ENCODE measurements at places on chromosomes 3 and 15.

DNA sequence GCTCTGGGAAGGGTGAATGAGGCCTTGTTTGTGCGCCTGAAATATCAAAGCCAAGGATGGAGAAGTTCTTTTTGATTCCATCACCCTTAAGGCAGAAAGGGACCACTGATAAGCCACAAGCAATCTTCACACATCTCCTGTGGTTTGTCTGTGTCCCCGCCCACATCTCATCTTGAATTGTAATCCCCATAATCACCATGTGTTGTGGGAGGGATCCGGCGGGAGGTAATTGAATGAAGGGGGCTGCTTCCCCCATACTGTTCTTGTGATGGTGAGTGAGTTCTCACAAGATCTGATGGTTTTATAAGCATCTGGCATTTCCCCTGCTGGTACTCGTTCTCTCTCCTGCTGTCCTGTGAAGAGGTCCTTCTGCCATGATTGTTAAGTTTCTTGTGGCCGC, 329.6 kb upstream of the RGMA start:
- DNase-seq, result no peak

- no peak for DNase-seq
Measured at GRCh38 chr15:80811781-80812315, 32.7 kb downstream of the CEMIP start.

GRCh38 chr3:52237657-52238172, 1.2 kb downstream of the TWF2 start:
- DNase-seq, result no peak

DNA sequence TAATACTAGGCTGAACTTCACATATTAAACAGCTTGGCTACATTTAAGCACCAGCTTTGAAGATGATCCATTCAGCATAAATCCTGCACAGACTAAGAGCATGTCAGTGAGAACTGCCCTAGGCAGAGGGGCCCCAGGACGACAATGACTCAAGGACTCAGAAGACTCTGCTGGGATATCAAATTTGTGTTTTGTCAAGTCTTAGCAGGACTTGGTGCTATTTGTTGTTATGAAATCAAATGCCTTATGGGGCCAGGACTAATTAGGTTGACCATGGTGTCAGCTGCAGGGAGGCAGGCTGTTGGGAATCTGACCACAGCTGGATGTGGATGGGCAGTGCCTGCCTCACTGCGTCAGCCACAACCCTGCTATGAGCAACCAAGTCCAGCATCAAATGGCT, 91.8 kb downstream of the RYR3 start:
- no peak for DNase-seq

- DNase-seq, result no peak
Measured at GRCh38 chr3:126064627-126065258, 19.2 kb downstream of the SLC41A3 start.

DNA sequence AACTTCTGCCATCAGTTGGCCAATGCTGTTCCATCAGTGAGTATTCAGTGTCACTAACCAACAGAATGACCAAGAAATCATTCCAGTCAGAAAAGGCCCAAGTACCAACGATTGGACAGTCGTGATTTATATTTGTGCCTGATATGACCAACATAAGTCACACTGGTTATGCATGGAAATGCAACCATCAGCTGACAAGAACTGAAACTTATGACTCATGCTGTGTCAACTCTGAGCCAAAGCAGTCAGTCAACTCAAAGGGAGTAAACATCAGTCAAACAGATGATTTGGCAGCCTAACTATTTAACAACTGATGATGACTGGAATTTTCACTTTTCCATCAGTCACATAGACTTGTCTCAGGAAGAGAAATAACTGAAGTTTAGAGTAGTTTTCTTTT, 142.4 kb downstream of the ANXA2 start:
- no peak for DNase-seq

DNA sequence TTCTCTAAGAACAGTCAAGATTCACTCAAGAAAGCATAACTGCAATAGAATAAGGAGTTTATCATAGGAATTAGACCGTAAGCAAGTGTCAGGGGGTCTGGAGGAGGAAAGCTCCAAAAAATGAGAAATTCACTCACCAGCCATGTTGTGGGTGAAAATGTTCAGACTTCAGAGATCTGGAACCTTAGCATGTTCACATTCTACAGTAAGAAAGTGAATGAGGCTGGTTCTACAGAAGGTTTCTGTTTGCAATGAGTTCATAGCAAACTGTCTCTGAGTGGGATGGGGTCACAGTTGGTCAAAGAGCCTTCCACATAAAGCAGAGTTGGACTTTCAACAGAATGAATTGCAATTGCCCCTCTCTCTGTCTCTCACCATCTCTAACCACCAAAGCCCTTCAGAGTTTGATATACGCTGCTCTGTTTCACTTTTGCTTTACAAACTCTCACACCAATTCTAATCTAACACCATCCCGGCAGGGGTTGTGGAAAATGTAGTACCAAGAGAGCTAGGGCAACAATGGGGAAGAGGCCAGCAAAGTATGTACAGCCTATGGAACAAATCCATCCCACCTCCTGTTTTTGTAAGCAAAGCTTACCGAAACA, 581.8 kb upstream of the UBE2E2 start:
- DNase-seq, result no peak

DNA sequence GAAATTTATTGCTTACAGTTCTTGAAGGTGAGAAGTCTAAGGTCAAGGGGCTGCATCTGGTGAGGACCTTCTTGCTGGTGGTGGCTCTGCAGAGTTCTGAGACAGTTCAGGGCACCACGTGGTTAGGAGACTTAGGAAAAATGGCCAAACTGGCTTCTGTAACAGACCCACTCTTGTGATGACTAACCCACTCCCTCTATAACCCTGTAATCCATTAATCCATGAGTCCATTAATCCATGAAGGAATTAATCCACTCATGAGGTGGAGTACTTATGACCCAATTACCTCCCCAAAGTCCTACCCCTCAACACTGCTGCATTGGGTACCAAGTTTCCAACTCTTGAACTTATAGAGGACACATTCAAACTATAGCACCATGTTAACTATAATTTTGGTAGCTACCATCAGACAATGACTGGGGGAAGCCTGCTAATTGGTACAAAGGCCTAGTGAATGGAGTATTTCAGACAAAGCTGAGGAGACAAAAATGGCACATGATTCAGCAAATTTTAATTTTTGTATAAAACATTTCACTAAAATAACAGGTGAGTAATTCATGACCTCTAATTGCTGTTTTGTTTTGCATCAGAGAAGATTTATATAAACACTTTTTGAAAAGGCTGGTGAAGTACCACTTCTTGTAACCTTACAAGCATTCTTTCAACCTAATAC, 374.1 kb upstream of the TBL1XR1 start:
- no peak for DNase-seq

- no peak for DNase-seq
Measured at GRCh38 chr3:127794402-127794801, 27.9 kb downstream of the MGLL start.

- DNase-seq, result no peak
Measured at GRCh38 chr3:152626226-152626625, 208.7 kb upstream of the P2RY1 start.

DNA sequence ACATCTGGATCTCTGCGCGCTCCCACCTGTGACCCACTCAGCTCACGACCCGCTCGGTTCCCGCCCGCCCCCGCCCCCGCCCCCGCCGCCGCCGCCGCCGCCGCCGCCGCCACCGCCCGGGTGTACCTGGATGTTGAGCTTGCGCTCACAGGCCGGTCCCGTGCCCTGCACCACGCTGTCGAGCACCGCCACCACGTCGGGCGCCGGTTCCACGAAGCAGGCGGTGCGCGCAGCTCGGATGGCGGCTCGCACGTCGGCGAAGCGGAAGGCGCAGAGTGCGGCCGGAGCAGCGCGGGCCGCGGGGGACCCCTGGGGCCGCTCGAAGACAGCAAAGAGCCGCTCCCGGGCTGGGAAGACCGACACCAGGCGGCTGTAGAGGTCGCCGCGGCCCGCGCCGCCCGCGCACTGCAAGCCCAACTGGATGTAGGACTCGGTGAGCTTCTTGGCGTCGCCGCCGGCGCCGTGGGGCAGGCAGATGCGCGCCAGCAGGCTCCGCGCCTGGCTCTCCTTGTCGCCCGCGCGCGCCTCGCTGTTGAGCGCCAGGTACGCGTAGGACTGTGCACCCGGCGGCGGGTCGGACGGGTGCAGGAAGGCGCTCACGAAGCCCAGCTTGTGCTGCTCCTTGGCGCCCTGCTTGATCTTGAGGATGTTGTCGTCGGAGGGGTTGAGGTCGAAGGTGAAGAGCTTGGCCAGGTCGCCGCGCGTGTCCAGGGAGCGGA, 1.1 kb downstream of the PLXND1 start:
- DNase-seq, result peak; percentile 51

- DNase-seq, result no peak
Measured at GRCh38 chr3:65914032-65914739, 124.5 kb downstream of the MAGI1 start.

- DNase-seq, result no peak
Measured at GRCh38 chr3:134419214-134419959, 45.1 kb upstream of the AMOTL2 start.

- DNase-seq, result no peak
Measured at GRCh38 chr15:62059816-62060112, 483 bp downstream of the VPS13C start.

GRCh38 chr15:87033056-87033455, 953.4 kb downstream of the AGBL1 start:
- DNase-seq, result peak; percentile 30

- no peak for DNase-seq
Measured at GRCh38 chr3:116118475-116119169, 326.7 kb downstream of the LSAMP start.

DNA sequence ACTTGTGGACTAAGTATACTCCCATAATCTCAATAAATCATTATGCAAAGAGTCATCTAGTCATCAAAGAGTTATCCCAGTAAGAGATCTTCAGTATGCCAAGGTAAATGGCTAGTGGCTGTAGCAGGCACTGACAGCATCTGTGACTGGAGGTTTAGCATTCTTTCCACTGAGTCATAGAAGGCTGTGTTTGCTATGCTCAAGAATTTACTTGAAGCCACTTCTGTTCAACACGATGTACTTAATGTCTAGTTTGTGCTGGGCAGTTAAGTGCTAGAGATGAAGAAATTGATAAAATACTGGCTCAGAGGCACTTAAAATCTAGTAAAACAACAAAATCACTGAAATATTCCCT, 13.0 kb downstream of the ZBED2 start:
- DNase-seq, result peak; percentile 69

DNA sequence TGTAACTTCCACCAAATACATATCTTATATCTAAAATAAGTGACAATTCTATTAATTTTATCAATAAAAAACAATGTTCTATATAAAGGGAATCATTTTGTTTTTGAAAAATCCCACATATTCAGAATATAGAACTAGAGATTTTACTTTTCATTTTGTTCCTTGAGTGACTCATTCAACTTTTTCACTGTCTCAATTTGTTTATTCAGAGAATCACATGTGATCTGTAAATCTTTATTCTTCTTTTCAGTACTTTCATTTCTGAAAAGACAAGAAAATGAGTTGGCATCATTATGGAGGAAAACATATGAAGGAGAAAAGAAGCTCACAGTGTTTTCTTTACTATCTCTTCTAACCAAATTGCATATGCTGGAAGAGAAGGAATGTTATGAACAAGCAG, 35.0 kb downstream of the CIP2A start:
- no peak for DNase-seq

DNA sequence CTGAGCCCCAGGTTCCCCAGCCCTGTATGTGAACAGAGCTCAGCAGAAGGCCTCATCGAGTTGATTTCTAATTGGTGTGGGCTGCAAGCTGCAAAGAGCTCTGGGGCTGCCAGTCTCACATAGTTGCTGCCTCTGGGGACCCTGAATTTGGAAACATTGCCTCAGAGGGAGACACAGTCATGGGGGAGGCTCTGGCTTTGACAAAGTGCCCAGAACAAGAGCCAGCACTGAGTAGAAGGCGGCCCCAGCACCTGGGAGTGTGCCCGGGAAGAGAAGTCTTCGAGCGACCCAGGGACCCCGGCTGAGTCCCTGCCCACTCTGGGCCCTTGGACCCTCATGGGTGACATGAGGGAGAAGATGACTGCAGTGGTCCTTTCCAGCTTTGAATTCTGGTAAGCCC, 7.3 kb downstream of the NTRK3 start:
- DNase-seq, result no peak

GRCh38 chr15:75815811-75816719, 27.2 kb upstream of the UBE2Q2 start:
- DNase-seq, result no peak

DNA sequence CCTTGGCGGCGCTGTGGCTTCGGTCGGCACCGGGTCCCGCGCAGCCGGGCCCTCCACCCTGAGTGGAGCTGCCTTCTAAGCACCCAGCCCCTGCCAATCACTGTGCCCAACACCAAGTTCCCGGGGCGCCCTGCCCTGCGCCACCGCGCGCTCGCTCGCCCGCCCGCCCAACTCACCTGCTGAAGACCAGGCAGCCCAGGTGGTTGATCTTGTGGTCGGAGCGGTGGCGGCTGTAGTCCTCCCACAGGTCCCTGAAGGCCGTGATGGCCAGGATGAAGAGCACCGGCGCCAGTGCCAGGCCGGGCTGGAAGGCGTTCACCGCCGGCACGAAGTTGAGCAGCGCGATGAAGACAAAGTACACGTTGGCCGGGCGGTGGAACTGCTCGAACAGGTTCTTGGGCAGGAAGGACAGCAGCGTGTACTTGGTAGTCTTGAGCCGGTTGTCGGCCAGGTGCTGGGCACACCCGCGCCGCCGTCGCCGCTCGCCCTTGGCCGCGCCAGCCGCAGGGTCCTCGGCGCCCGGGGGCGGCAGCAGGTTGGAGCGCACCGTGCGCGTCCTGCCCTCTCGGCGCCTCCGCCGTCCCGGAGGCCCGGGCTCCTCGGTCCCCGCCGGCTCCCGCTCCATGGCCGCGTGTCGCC, 536 bp downstream of the ATP10A start:
- peak; percentile 60 for DNase-seq

GRCh38 chr15:71889385-71889784, 79.0 kb downstream of the NR2E3 start:
- no peak for DNase-seq

- DNase-seq, result no peak
Measured at GRCh38 chr3:14698601-14699244, 23.8 kb downstream of the C3orf20 start.

DNA sequence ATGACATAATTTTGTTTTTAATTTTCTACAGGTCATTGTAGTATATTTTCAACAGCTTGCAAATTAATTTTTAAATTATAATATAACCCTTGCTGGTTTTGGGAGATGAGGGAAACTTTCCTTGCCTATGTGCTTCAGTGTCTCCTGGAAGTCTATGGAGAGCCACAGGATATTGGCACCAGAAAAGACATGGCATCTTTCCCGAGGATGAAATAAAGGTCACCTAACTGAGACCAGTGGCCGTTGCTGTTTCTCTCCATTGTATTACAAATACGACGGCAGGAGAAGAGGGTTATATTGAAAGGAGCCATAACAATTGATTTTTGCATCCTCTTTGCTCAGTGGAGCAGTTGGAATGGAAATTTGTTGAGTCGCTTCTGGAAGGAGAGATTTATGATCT, 19.9 kb upstream of the AQP9 start:
- no peak for DNase-seq

All from T47D (cell line).